ENCODE measurements at places on chromosomes 2 and 18.

DNA sequence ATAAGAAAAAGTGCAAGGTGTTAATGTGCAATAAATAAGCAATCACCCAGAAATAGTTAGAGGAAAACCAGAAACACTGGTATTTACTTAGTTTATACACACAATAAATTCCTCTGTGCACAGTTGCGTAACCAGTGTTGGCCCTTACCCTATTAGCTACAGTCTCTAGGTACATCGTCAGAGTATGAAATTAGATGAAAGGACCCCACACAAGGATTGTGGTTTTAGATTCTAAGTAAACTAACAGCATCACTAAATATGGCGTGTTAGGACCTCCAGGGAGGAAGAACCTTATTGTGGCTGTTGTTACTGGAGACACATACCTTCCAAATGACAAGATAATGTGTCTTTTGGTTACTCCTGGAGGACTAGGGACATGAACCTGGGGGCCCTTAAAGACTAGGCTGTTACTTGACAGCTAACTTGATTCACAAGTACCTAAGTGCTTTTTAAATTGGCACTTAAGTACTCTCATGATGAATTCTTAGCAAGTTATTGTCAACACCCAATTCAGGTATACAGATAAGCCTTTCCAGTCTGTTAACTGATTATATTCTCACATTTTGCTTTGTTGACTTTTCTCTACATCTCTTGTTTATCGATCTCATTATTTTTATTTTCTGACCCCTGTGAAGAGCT lies 115.3 kb downstream of the FEZ2 start:
- H3K27me3 ChIP-seq = no peaks in the 10 kb centered on the region
- no peak overlapping the region for H3K27ac ChIP-seq
- peaks cover 33% of the 10 kb centered on the region for H3K36me3 ChIP-seq
- no peak for ATAC-seq

- no peaks in the 10 kb centered on the region for H3K4me1 ChIP-seq
- no peak overlapping the region for H3K4me3 ChIP-seq
- no peaks in the 10 kb centered on the region for H3K36me3 ChIP-seq
- H3K27me3 ChIP-seq = peaks cover 5% of the 10 kb centered on the region
- ATAC-seq = no peak
- H3K27ac ChIP-seq = no peak overlapping the region
Observed at GRCh38 chr2:134555411-134555810, 163.4 kb downstream of the TMEM163 start.

- peaks cover 34% of the 10 kb centered on the region for H3K4me1 ChIP-seq
- peaks cover 41% of the 10 kb centered on the region for H3K36me3 ChIP-seq
- ATAC-seq = no peak
- peak overlapping the region; percentile 91 for H3K27ac ChIP-seq
- H3K4me3 ChIP-seq = peak overlapping the region; percentile 88
- no peaks in the 10 kb centered on the region for H3K27me3 ChIP-seq
Observed at GRCh38 chr2:197706839-197707207, 1.7 kb downstream of the MARS2 start.

DNA sequence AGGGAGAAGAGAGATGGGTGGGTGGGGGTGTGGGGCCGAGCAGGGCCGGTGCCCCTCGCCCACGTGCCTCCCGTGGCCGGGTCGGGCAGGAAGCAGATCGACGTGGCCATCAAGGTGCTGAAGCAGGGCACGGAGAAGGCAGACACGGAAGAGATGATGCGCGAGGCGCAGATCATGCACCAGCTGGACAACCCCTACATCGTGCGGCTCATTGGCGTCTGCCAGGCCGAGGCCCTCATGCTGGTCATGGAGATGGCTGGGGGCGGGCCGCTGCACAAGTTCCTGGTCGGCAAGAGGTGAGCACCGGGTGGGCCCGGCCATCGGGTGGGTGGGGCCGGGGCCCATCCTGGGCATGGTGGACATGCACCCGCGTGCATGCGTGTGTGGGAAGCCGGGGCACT lies 21.8 kb downstream of the ZAP70 start:
- H3K4me3 ChIP-seq = no peak overlapping the region
- no peak for ATAC-seq
- no peaks in the 10 kb centered on the region for H3K27me3 ChIP-seq
- H3K36me3 ChIP-seq = peaks cover 79% of the 10 kb centered on the region
- H3K4me1 ChIP-seq = peaks cover 11% of the 10 kb centered on the region

GRCh38 chr2:203763938-203764664 lies 57.7 kb downstream of the CD28 start:
- peak overlapping the region; percentile 72 for H3K4me3 ChIP-seq
- ATAC-seq = peak; percentile 93
- H3K36me3 ChIP-seq = peaks cover 49% of the 10 kb centered on the region
- H3K27me3 ChIP-seq = no peaks in the 10 kb centered on the region
- H3K4me1 ChIP-seq = peaks cover 51% of the 10 kb centered on the region

Measured in activated T-helper 17 cell treated with anti-CD3 and anti-CD28 coated beads, Interleukin-2, amount 50 U/mL, for 72 hours (primary cell).